Nephron progenitor cell (in vitro differentiated cells): ENCODE measurements at places on chromosomes 6 and 20.

GRCh38 chr20:51705400-51705799 is 62.8 kb downstream of the ATP9A start:
- DNase-seq: no peak

- DNase-seq: no peak
These were observed 32.5 kb downstream of the PDE10A start for GRCh38 chr6:165630544-165630953.

DNA sequence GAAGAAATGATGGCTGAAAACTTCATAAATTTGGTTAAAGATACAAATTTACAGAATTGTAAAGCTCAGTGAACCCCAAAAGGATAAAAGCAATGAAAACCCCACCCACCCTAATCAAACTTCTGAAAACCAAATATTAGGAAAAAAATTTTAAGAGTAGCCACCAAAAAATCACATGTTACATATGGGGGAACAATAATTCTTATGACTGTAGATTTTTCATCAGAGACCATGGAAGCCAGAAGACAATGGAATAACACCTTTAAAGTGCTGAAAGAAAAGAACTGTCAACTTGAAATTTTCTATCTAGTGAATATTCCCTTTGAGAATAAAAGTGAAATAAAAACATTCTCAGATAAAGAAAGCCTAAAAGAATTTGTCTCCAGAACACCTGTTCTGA is 24.4 kb downstream of the PROCR start:
- no peak for DNase-seq

DNA sequence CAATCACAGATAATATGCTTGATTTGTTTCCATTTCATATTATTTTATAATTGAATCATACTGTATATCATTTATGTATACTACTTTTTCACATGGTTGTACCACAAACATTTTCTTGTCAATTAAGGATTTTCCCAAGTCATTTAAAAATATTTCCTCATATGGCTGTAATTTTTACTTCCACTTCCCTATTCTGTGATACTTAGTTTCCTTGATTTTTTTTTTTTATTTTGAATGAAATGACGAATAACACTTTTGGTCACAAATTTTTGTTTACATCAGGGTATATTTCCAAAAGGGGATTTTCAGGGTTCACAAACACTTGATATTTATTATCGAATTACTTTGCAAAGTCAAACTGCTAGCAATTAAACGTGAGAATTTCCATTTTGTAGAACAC is 515.6 kb downstream of the KIF16B start:
- DNase-seq: no peak

GRCh38 chr6:124962639-124963415 is 590 bp downstream of the RNF217 start:
- DNase-seq: peak; percentile 57

DNA sequence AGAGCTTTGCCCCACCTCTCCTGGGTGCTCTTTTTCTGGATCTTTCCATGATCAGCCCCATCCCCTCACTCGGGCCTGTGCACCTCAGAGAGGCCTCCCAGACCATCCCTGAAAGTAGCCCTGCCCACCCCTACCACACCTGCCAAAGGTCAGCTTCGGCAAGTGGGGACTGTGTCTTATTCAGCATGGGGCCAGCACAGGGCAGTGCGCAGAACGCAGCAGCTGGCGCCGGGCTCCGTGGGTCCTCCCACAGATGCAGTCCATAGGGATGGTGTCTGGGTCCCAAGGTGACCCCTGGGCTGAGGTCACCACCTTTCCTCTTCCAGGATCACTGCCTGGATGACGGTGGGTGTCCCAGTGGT is 79.4 kb downstream of the CEBPB start:
- no peak for DNase-seq

DNA sequence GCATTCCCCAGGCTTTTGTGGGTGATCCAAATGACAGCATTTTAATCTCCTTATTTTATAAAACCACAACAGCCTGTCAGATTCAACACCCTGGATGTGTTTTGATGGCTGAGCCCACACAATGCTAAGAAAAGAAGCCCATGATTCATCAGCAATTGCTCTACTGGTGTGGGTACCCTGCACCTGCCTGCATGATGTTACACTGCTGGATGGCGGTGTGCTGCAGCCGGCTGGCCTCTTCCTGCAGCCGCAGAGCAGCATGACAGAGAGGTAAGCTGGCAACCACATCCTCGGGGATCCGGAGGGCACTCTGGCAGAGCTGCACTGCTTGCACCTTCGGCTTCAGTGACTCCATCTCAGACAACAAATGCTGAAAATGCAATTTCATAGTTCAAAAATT is 327.5 kb downstream of the SYNE1 start:
- DNase-seq: no peak

DNA sequence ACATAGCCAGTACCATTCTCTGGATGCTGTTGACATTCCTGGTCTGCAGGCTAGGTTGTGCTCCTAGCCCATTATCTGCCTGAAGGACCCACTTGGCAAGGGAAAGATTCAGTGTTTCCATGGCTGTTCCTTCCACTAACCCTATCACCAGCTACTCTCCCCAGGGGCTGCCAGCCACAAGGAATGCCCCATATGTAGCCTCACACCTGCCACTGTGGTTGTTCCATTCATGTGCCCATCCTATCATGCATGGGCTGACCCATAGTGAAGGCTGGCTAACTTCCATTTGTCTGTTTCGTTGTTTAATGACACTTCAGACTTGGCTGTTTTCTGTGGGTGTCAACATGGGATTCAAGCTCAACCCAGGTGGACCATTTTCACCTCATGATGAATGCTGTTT is 25.6 kb upstream of the HLA-A start:
- DNase-seq: no peak

- no peak for DNase-seq
These were observed 39.5 kb downstream of the PHF3 start for GRCh38 chr6:63675138-63675537.

DNA sequence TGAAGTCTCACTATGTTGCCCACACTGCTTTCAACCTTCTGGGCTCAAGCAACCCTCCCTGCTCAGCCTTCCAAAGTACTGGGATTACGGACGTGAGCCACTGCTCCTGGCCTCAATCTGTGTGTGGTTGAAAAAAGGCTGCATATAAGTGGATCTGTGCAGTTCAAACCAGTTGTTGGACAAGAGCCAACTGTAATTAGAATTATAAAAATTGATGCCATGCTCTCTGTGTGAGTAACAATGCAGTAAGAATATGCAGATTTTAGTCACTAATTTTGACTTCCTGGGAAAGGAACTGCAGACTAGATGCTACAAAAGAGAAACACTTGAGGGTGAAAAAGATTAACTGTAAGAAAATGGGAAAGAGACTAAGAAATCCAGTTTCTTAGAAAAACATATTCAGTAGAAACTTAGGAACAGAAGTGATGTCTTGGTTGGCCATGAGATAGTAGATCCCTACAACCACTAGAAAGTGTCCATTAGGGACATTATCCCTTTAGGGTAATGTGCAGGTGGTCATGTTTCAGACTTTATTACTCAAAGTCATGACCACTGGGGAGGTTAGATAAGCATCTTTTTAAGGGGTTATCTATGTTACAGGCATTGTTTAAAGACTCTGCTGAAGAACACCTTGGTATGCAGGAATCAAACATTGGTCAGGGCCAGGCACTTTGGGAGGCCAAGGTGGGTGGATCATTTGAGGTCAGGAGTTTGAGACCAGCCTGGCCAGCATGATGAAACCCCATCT is 26.3 kb downstream of the ITCH start:
- DNase-seq: no peak

- no peak for DNase-seq
These were observed 178.0 kb downstream of the BMP7 start for GRCh38 chr20:57088436-57088835.
